WTC11 (cell line): ENCODE measurements at places on chromosomes 12 and 14. TPM values are rescaled to one million over a fixed set of nuclear protein-coding genes. Genes with fewer than 3 reads are reported as not detected.

The SLC39A5 gene
- total RNA-seq: 0.26 to 0.62 TPM (median 0.46 TPM) in 3 replicates

The KRT6C gene
- not detected in 3 replicates for total RNA-seq

The SLC6A15 gene
- total RNA-seq: 27.0 to 30.7 TPM (median 27.2 TPM) in 3 replicates

The TMEM63C gene
- total RNA-seq: 3.6 to 8.8 TPM (median 6.0 TPM) in 3 replicates

The CCDC38 gene
- total RNA-seq: 0.07 TPM in 1 of 3 replicates, not detected in the others

The CLEC1A gene
- total RNA-seq: not detected in 3 replicates

The GYS2 gene
- not detected in 3 replicates for total RNA-seq

GRCh38 chr12:53482626-53483168, 16.6 kb downstream of the MAP3K12 start:
- peaks cover 55% of the 10 kb centered on the region for H3K36me3 ChIP-seq
- no peak for DNase-seq
- no peak overlapping the region for H3K27ac ChIP-seq
- H3K4me3 ChIP-seq: no peak overlapping the region

DNA sequence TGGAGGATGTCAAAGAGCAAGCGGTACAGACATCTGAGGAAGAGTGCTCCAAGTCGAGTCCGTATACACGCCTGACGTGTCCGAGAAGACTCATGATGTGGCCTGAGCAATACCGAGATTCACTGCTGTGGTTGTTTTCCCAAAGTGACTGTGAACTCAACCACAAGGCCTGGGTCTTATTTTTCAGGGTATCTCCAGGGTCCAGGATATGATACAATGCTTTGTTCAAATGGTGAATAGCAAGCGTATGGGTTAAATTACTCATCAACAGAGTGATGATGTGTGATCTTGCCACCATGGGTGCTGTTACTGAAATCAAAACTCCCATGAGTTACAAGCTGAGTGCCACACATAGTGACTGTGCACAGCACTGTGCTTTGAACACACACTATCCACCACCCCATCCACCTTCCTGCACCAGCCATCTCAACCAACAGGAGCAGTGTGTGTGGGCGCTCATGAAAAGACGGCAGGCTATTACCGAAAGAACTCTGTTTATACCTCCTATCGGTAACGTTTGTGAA, 109.6 kb downstream of the BCAT1 start:
- H3K4me1 ChIP-seq: no peaks in the 10 kb centered on the region
- peaks cover 63% of the 10 kb centered on the region for H3K36me3 ChIP-seq
- DNase-seq: no peak
- H3K27ac ChIP-seq: peak overlapping the region; percentile 35
- no peak overlapping the region for H3K4me3 ChIP-seq

DNA sequence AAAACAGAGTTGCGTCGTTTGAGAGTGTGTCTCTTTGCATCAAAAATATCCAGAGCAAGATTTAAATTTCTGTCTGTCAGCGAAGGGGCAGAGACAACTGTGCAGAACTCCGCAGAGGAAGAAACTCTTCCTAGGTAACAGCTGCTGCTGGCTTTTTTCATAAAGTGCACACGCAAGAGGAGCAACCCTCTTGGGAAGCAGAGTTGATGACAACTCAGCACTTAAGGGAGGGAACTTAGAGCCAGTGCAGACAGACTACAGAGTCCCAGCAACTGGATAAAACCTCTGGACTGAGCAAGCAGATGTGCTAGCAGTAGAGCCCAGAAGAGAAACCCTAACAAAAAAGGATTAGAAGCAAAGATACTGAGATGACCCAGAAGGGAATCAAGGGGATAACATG, 337.1 kb downstream of the PCNX1 start:
- no peak overlapping the region for H3K27ac ChIP-seq
- H3K4me3 ChIP-seq: no peak overlapping the region
- no peaks in the 10 kb centered on the region; the same call in 1 of the 2 replicates for H3K27me3 ChIP-seq
- H3K4me1 ChIP-seq: peaks cover 7% of the 10 kb centered on the region
- H3K36me3 ChIP-seq: peaks cover 7% of the 10 kb centered on the region
- no peak for DNase-seq

- H3K4me3 ChIP-seq: peak overlapping the region; percentile 93
- peak overlapping the region; percentile 91 for H3K27ac ChIP-seq
- peak; percentile 65 for DNase-seq
- H3K27me3 ChIP-seq: peaks cover 4% of the 10 kb centered on the region
These were observed 583 bp downstream of the CPNE8 start for GRCh38 chr12:38904537-38905479.

DNA sequence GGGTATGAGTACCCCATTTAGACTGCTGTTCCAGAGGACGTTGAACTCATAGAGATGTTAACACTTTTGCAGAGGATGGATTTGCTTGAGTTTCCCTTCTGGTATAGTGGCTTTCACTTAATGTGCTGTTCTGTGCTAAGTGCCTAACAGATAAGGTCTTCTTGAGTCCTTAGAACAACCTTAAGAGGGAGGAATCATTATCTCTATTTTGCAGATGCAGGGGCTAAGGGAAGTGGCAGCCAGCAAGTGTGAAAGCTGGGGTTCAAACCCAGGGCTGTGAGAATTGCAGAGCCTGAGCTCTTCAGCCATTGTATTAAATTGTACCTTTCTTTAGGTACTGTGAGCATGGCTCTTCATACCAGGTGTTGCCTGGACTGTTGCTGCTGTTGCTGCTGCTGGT, 122.1 kb upstream of the NRXN3 start:
- no peaks in the 10 kb centered on the region; the same call in none of the 2 replicates for H3K27me3 ChIP-seq
- peaks cover 12% of the 10 kb centered on the region for H3K4me1 ChIP-seq

GRCh38 chr12:124359671-124360581, 65.0 kb downstream of the RFLNA start:
- DNase-seq: no peak
- no peak overlapping the region for H3K4me3 ChIP-seq
- peaks cover 19% of the 10 kb centered on the region for H3K36me3 ChIP-seq
- peak overlapping the region; percentile 84; the same call in 1 of the 2 replicates for H3K27ac ChIP-seq
- H3K27me3 ChIP-seq: no peaks in the 10 kb centered on the region

- H3K27ac ChIP-seq: no peak overlapping the region
- H3K27me3 ChIP-seq: no peaks in the 10 kb centered on the region; the same call in 1 of the 2 replicates
- no peak for DNase-seq
- no peaks in the 10 kb centered on the region for H3K36me3 ChIP-seq
- no peak overlapping the region for H3K4me3 ChIP-seq
These were observed 11.3 kb upstream of the HRK start for GRCh38 chr12:116892349-116893140.

- H3K36me3 ChIP-seq: peaks cover 4% of the 10 kb centered on the region
- H3K4me1 ChIP-seq: peaks cover 17% of the 10 kb centered on the region
- DNase-seq: no peak
- H3K27ac ChIP-seq: no peak overlapping the region
- no peak overlapping the region for H3K4me3 ChIP-seq
These were observed 86.1 kb upstream of the LMO3 start for GRCh38 chr12:16692099-16692498.

- H3K4me3 ChIP-seq: no peak overlapping the region
- H3K27me3 ChIP-seq: no peaks in the 10 kb centered on the region; the same call in 1 of the 2 replicates
- no peak overlapping the region for H3K27ac ChIP-seq
- no peaks in the 10 kb centered on the region for H3K36me3 ChIP-seq
- H3K4me1 ChIP-seq: 0 out of 2 replicates have a peak, but pooled peaks cover 4% of the 10 kb centered on the region
These were observed 125.6 kb upstream of the NOS1 start for GRCh38 chr12:117486840-117487659.

DNA sequence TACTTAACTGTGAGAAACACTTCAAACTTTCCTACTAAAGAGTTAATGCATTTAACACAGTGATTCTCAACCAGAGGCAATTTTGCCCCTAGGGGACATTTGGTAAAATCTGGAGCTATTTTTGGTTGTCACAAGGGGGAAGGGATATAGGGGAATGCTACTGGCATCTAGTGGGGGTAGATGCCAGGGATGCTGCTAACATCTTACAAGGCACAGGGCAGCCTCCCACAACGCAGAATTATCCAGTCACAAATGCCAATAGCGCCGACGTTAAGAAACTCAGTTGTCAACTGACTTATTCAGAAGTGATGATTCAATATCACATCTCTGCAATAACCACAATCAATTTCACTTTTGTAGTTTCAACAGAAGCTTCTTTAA, 2.0 kb downstream of the EEA1 start:
- H3K27ac ChIP-seq: no peak overlapping the region
- H3K4me3 ChIP-seq: peak overlapping the region; percentile 79
- H3K4me1 ChIP-seq: peaks cover 37% of the 10 kb centered on the region
- no peak for DNase-seq

GRCh38 chr12:23099604-23100003, 474.6 kb downstream of the ETNK1 start:
- no peaks in the 10 kb centered on the region for H3K36me3 ChIP-seq
- no peak overlapping the region for H3K27ac ChIP-seq
- H3K4me1 ChIP-seq: peaks cover 34% of the 10 kb centered on the region
- H3K27me3 ChIP-seq: no peaks in the 10 kb centered on the region; the same call in 1 of the 2 replicates
- DNase-seq: no peak

DNA sequence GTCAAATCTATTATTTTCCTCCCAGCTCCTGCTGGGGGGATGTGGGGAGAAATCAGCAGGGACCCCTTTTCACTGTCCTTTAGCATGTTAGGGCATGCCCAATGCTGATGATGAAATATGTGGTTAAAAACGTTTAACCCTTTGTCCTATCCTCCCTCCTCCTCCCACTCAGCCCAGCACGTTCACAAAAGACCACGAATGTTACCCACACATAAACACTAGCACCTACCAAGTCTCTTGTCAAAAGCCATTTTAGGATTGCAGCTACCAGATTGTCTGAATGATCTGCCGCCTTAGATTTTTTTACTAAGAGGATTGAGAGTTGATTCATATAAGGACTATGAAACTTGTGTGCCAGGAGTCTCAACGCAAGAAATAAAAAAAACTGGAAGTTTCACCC, 70.4 kb downstream of the TBK1 start:
- no peaks in the 10 kb centered on the region for H3K36me3 ChIP-seq
- peak overlapping the region; percentile 43; the same call in 1 of the 2 replicates for H3K27ac ChIP-seq
- H3K4me3 ChIP-seq: no peak overlapping the region
- no peak for DNase-seq

- H3K27ac ChIP-seq: no peak overlapping the region
- no peaks in the 10 kb centered on the region for H3K36me3 ChIP-seq
- H3K27me3 ChIP-seq: no peaks in the 10 kb centered on the region
These were observed 200.1 kb upstream of the FRMD6 start for GRCh38 chr14:51451561-51451960.

- no peak overlapping the region for H3K4me3 ChIP-seq
- H3K36me3 ChIP-seq: peaks cover 13% of the 10 kb centered on the region
- no peak for DNase-seq
- peak overlapping the region; percentile 66; the same call in 1 of the 2 replicates for H3K27ac ChIP-seq
- peaks cover 29% of the 10 kb centered on the region for H3K4me1 ChIP-seq
These were observed 4.2 kb downstream of the NPC2 start for GRCh38 chr14:74488786-74489397.

DNA sequence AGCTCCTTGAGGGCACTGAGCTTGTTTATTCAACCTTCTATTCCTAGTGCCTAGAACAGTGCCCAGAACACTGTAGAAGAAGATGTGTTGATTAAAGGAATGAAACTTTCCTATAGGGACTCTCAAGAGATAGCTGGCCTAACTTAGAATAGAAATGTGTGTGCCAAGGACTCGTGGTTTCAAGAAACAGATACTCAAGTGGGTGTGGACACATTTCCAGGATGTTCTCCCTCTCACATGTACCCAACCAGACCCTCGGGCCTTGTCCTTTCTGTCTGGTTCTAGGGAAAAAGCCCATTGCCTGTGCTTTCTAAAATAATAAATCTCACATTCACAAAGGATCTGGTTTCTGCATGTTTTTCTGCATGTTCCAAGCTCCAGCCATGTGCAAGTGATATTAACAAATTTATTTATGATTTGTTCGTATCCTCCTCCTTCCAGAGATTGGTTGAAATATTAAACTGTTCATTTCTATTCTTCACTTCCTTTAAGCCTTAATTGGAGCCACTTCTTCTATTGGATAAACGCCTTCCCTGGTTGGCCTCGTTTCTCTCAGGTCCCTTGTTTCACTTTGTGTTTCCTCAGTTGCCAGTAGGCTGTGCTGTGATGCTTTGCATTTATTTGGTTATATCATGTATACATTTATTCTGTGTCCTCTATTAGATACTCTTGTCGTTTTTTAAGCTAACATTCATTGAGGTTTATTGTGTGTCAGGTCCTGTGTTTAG, 89.8 kb downstream of the CRADD start:
- H3K4me3 ChIP-seq: no peak overlapping the region
- no peak for DNase-seq
- H3K27ac ChIP-seq: no peak overlapping the region
- H3K27me3 ChIP-seq: no peaks in the 10 kb centered on the region
- no peaks in the 10 kb centered on the region for H3K36me3 ChIP-seq
- peaks cover 27% of the 10 kb centered on the region for H3K4me1 ChIP-seq
